ENCODE measurements at places on chromosomes 5 and 9.
A peak's percentile ranks its signal among the peaks of the same experiment; 100 is the strongest.

DNA sequence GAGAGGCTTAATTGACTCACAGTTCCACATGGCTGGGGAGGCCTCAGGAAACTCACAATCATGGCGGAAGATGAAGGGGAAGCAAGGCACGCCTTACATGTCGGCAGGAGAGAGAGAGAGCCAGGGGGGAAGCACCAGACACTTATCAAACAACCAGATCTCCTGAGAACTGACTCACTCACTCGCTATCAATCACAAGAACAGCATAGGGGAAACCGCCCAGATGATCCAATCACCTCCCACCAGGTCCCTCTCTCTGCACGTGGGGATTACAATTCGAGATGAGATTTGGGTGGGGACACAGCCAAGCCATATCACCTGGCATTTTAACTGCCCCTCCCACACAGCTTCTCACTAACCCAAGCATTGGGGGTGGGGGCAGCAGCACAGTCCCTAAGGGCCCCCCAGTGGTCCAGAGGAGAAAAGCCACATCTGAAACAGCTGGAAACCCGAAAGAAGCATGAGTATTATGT lies 76.1 kb upstream of the ASS1 start:
- DNase-seq, result peak; percentile 47

DNA sequence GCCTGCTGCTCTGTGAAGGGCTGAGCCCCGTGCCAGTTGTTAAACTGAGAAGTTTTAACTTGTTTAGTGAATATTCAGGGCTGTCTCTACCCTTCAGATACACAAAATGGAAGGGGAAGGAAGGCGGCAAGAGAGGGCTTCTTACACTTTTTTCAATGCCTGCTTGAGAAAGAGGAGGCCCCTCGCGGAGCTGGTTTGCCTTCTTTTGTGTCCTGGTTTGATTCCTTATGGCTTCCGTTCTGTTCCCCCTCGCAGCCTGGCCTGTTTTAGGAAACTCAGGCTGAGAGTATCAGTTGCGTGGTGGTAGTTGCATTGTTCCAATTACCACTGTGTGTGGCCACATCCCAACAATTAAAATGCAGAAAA lies 1.0 kb downstream of the FAM53C start:
- peak; percentile 37 for DNase-seq

- DNase-seq, result no peak
These were observed 127.0 kb downstream of the CCDC192 start for GRCh38 chr5:127830157-127830556.

- DNase-seq, result no peak
These were observed 81.7 kb downstream of the ALDH7A1 start for GRCh38 chr5:126513302-126513701.

DNA sequence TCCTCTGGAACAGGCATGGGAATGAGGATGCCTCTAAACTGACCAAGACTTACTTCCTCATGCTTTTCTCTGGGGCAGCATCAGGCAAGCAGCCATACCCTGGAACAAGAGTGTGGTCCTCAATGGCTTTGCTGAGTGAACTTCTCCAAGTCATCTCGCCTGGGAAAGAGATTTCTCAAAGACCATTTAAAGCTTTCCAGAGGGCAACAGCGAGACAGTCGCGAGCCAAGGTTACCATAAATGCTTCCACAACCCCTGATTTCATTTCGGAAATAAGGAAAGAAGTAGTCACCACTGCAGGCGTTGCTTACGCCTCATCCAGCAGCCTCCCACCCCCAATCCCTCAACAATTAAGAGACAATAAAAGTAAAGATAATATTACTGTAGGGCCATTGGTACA lies 1.1 kb upstream of the SNCAIP start:
- DNase-seq, result no peak

DNA sequence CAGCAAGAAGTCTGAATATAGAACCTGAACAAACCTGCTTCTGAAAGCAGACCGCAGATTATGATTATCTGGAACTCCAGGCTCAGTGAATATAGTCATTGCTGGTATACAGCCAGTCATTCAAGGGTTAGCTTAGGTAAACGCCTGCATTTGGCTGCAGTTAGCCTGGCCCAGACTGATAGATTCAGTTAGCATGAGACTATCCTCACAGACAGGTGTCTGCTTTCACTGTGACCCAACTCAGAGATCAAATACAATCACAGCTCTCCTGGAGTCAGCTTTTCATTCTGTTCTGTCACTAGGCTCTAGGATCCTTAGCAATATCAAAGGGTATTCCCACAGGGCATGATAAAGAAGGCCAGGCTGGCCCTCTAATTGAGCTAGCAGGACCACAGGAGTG lies 138.6 kb upstream of the PLCXD3 start:
- no peak for DNase-seq

DNA sequence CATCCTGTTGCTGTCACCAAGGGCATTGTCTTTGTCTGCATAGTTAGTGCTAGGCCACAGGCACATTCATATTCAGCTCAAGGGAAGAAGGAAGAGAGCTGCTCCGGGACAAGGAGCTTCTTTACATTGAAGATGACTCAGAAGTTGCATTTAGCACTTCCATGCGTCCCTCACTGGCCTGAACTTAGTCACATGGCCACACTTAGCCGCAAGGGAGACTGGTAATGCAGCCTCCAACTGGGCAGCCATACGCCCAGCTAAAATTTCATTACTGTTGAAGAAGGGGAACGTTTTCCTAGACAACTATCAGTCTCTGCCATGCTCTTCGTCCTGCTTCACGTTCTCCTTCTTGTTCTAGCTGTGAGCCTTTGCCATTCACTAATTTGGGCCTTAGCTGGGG lies 20.0 kb downstream of the ACTL7B start:
- no peak for DNase-seq

- DNase-seq, result peak; percentile 50
These were observed 219.1 kb upstream of the PCSK5 start for GRCh38 chr9:75671354-75671753.

- DNase-seq, result no peak
These were observed 20.5 kb downstream of the PPARGC1B start for GRCh38 chr5:149750596-149750995.

DNA sequence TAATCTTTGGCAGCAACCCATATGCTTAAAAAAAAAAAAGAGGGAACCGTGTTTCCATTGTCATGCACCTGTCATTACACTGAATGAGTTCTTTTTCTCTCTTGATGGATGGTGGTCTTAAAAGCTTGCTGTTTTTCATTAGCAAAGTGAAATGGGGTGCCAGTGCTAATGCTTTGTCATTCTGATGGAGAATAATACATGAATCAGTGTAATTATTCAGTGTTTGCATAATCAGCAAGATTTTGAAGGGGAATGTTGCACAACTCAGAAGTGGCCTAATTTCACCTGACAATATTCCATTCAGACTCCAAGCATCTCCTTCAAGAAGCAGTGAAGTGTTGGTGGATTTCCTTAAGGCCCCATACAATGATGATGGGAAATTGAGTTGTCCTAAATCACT lies 38.1 kb downstream of the MAP1B start:
- DNase-seq, result no peak

DNA sequence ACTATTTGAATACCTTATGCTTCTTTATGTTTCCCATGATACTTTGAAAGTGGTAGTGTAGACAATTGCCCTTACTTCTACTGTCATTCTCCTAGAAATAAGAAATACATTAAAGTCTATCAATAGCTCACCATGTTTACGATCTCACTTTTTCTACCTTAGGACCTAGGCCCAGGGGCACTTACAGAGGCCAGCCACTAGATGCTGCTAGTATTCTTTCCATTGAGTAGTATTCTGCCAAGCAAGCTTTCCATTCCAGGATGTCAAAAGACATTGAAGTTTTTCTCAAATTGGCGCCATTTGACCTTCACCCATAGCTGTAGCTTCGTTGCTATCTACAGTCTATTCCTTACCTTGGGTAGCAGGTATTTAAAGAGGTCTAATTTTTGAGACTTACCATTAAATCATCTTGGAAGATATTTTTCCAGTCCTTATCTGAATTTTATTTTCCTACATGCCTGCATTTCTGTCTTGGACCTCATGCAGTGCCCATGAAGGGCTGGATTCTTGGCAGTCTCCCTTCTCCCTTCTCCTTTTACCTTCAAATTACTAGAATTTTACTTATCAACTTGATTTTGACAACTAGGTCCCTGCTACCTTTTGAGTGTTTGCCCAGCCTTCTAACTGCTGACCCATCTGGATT lies 246.0 kb upstream of the NUDT12 start:
- DNase-seq, result peak; percentile 62

GRCh38 chr9:101119206-101119819 lies 90.8 kb downstream of the PLPPR1 start:
- DNase-seq, result peak; percentile 50

DNA sequence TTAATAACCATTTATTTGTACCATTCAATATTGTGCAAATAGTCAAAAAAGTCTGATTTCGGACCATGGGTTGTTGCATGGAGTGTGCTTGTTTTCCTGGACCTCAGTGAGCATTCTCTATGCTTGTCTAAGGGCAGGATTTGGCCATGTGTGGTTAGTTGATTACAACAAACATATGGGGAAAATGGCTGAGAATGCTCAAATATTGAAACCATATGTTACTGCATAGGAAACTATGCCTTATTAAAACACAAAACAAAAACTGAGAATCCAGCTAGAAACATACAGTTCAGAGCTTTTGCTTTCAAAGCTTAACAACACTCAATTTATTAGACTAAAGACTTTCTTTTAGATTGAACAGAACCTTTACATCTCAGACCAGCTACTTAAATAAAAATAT lies 928.3 kb downstream of the NR2F1-AS1 start:
- no peak for DNase-seq

- DNase-seq, result no peak
These were observed 329.4 kb downstream of the ARHGEF28 start for GRCh38 chr5:73955271-73955846.

DNA sequence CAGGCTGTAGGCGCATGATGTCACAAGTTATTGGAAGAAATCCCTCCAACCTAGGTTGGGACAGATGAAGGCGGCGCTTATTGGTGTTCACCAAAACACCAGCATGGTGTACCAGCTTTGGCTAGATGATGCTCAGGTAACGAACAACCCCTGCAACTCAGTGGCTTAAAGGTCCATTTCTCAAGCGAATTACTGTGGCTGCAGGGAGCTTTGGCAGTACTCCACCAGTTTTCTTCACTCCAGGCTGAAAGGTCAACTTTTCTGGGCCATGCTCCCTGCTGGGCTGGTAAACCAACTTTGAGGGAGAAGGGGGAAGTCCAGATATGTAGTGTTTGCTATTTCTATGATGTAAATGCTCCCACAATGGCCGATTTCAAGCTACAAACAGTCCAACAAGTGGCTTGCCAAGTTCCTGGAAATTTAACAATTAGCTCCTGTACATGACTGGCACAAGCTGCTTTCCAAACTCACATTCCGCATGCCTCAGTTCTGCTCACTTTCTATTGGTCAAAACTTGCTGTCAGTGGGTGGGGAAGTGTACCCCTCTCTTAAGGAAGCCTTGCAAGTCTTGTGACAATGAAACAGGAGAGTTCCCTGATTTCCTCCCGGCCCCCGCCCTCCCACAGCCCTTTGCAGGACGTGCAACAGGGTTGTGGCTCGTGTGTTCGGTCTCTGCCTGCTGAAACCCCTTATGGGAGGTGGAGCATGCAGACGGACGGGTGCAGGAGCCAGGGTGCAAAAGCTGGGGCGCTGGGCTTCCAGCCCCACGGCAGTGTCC lies 588 bp upstream of the ZBED3 start:
- DNase-seq, result peak; percentile 17

DNA sequence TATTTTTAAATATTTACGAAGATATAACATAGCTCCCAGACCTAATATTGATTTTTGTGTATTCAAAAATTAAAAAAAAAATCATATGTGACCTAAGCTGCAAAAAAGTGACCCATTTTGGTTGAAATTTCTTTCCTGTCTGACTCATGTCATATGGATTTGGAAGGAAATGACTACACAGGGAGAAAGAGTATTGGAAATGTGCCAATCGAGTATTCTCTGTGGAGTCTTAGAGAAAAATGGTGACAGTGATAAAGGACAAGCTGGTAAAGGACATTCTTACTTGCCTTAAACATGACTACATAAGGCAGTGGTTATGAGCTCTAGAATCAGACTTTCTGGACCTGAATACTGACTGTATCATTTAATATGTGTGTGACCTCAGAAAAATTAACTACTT lies 262.9 kb upstream of the PTPRD start:
- DNase-seq, result no peak

- no peak for DNase-seq
These were observed 22.1 kb downstream of the HMGXB3 start for GRCh38 chr5:150022681-150023080.

GRCh38 chr5:27403243-27403882 lies 365.0 kb upstream of the CDH9 start:
- DNase-seq, result no peak

DNA sequence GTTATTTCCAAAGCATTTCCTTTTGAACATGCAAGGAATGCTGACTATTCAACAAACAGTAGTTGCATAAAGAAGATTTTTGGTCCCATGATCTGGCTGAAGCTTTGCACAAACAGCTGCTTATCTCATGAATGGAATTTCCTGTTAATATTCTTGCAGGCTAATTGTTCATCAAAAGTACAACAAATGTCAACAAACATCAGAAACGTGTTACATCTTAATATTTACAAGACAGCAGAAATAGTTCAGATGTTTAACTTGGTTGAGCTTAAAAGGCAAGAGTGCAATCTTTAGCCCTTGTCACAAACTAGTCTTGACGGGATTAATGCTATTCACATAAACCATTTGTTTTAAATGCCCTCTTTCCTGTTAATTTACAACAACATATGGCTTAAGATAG lies 47.9 kb upstream of the BASP1 start:
- DNase-seq, result no peak

DNA sequence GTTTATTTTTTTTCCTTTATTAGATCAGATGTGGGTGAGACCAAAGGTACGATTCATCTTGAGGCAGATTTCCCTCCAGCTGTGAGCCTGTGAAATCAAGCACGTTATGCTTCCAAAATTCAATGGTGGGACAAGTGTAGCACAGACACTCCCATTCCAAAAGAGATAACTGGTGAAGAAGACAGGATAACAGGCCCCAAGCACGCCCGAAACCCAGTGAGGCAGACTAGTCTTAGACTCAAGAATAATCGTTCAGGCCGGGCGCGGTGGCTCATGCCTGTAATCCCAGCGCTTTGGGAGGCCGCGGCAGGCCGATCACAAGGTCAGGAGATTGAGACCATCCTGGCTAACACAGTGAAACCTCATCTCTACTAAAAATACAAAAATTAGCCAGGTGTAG lies 36.8 kb upstream of the COL5A1 start:
- no peak for DNase-seq

DNA sequence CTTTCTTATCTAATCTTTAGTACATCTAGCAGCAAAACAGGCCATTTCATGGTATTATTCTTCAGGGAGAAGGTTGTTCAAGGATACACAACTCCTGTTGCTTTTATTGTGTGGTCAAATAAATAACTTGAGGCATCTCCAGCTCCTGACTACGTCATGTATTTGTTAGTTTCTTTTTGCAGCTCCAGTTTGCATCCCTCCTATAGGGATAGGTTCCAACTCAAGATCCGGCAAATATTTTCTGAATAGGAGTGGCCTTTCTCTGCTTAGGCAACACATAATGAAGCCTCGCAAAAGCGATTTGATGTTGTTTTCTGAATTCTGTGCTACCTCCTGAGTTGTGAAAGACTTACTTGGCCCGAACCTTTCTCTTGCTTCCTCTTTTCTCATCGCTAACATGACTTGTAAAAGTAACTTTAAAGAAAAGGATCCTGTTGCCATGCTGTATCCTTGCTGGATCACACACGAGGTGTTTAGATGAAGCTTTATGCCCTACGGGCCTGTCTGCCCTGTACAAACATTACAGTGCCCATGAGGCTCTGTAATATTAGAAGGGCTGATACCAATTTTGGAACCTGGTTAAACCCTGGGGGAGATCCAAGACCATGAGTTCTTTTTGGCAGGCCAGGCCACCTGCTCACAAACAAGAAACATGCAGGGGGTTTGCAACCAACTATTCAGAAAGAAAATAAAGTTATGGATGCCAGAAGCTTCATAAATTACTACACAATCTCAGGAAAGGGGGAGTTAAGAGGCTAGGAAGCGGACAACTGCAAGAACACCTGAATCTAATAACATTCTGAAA lies 149.8 kb upstream of the FGF10 start:
- no peak for DNase-seq

Measured in hematopoietic multipotent progenitor cell treated with erythropoietin and hydrocortisone succinate and interleukin-3 and kit ligand, for 6 days (in vitro differentiated cells).